ENCODE measurements at places on chromosomes 6 and 20. TPM values are rescaled to one million over a fixed set of nuclear protein-coding genes. Genes with fewer than 3 reads are reported as not detected.

ZNF341 gene
- total RNA-seq: 4.8 TPM

C20orf144 gene
- total RNA-seq: not detected

SMOC2 gene
- 26.1 TPM for total RNA-seq

CENPW gene
- total RNA-seq: 3.8 TPM

TMEM63B gene
- 32.7 TPM for total RNA-seq
